ENCODE measurements at places on chromosomes 5 and 9.

DNA sequence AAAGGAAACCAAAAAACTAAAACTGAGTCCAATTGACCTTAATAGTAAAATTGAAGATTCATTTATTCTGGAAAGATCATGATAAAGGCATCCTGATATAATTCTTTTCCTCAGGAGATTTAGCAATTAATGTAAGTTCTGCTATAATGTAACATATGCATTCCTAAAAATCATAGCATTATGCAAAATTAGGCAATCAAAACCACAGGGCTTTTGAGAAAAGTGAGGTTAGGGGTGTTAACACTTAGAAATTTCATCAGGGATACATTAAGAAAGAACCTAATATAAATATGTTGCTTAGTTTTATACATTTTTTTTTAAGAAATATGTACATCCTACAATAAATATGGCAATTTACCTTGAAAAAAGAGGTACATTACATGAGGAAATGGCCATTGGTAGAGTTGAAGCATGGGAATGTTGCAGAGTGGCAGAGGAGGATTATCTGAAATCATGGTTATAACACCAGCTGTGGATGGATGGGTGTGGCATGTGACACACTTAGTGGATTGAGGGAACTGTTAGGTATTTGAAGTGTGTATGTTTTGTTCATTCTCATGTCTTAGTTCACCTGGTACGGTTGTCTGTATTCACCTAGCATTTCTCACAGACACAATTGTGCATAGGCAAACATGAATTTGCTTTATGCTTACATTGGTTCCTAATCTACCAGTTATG, 51.1 kb downstream of the CCNH start:
- DNase-seq = no peak

GRCh38 chr9:89428222-89428761, 69.6 kb downstream of the SEMA4D start:
- no peak for DNase-seq

- DNase-seq = no peak
Measured at GRCh38 chr5:170450061-170450669, 53.7 kb upstream of the KCNIP1 start.

- no peak for DNase-seq
Measured at GRCh38 chr5:169695025-169695625, 58.0 kb downstream of the DOCK2 start.

DNA sequence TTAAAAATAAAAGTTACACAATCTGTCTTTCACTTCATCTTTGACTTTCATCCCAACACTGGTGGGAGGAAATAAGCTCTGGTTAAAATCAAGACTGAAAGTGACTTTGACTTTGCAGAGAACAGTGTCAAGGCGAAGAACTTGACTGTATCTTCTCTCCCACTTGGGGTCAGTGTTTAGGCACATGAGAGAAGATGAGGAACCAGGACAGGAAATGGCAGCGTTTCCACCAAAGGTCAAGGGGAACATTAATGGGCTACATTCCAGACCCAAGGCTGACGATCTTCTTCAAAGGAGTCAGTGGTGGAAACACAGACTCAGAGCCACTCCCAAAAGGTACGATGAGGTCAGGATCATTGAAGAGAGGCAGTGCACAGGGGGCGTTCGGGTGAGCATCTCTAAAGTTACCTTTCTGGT, 409.5 kb downstream of the ARHGEF28 start:
- DNase-seq = no peak

DNA sequence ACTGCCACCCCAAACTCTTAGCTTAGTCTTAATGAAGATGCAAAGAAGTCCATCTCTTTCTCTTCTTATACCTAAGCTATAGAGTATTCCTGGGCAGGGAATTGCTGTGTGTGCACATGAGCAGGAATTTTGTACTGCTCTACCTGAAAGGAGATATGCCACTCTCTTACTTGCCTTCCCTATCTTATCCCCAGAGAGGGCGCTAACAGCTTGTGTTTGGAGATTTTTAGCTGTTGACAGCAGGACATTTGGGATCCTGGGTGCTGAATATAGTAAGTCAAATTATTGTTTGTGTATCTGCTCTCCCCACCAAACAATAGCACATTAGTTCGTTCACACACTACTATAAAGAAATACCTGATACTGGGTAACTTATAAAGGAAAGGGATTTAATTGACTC, 159.5 kb downstream of the GABRG2 start:
- no peak for DNase-seq

GRCh38 chr9:136225366-136225747, 20.3 kb downstream of the QSOX2 start:
- no peak for DNase-seq

DNA sequence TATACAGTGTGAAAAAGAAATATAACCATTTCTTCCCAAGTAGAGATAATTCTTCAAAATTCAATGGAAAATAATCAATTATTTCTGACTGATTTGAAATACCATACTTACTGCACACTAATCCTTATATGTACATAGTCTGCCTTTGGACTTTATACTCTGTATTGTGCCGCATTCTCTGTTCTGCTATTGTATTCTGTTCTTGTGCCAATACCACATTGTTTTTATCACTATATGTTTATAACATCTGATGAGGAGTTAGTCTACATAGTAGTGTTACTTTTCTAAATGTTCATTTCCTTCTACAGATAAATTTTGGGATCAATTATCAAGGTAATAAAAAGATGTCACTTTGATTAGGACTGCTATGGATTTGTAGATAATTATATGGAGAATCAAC, 16.7 kb upstream of the ZNF462 start:
- no peak for DNase-seq

DNA sequence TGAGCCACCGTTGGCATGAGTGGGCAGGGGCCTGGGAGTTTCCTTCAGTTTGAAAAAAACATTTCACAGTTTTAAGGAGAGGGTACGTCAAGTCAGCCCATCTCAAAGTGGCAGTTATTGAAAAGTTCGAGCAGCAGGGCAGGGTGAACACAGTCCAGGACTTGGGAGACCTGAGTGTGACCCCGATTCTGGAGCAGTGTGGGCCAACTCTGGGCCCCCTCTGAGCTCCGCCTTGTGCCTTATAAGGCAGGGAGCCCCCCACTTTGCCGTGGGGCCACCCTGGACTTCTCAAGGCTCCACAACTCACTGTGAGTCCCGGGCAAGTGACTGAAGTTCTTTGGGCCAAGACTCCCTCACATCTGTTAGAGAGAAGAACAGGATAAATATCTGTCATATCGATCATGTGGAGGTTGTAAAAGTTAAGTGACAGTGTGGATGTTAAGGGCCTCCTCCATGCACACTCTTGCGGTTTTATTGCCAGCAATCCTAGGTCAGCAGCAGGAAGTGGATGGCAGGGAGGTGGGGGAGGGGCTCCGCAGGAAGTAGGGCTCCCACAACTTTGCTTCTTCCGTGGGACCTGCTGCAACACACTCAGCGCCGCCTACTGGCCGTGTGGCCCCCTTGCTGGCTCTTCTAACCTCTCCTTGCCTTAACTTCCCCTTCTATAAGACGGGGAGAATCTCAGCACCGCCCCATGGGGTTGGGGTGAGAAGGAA, 38.4 kb downstream of the HRH2 start:
- DNase-seq = peak; percentile 87

GRCh38 chr5:56688402-56688801, 126.9 kb upstream of the MAP3K1 start:
- no peak for DNase-seq

DNA sequence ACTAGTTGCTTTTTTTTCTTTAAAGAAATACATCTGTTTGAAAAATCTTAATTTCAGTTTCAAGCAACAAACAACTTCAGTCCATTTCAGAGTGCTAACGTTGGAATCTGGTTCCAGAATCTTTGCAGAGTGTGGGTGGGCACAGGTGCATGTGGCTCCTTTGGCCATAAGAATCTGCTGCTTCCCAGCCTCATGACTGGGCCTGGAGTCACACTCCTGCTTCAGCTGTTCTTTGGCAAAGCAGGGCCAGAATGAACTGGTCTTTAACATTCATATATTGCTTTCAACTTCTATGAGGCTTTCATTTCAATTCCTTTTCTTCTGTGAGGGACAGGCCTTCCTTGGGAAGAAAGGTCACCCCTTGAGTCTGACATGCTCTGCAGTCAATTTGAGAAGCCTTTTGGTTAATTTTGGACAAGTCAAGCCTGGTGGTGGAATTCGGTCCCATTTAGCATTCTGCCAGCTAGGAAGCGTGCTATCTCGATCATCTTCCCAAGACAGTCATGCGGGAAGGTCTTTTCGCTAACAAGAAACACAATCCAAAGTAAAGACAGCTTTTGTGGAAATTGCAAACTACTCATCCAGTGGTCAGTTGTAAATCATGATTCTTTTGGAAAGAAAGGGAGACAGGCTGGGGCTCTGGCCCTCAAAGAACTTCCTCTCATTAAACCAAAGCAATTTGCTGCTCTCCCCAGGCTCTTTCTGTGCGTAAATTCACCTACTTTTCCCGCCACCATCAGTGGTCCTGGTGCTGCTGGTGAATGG, 55.2 kb downstream of the SLC1A3 start:
- DNase-seq = no peak

- no peak for DNase-seq
Measured at GRCh38 chr5:132059696-132060500, 557 bp upstream of the IL3 start.

- DNase-seq = no peak
Measured at GRCh38 chr5:97531549-97531948, 348.5 kb upstream of the RIOK2 start.

DNA sequence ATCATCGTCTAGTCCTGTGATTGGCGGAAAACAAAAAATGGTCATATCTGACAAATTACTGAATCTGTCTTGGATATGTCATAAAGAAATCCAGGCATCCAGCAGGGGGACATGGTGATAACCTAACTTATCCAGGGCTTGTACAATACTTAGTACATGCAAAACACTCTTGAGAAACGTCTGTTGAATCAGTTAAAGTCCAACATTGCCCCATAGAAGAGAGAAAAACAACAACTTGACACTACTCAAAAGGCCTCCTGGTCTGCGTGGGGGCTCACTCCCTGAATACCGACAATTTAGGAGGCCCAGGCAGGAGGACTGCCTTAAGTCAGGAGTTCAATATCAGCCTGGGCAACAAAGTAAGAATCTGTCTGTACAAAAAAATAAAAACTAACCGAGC, 217.5 kb downstream of the DCP2 start:
- no peak for DNase-seq

- no peak for DNase-seq
Measured at GRCh38 chr9:69976152-69976551, 67.5 kb upstream of the MAMDC2 start.

DNA sequence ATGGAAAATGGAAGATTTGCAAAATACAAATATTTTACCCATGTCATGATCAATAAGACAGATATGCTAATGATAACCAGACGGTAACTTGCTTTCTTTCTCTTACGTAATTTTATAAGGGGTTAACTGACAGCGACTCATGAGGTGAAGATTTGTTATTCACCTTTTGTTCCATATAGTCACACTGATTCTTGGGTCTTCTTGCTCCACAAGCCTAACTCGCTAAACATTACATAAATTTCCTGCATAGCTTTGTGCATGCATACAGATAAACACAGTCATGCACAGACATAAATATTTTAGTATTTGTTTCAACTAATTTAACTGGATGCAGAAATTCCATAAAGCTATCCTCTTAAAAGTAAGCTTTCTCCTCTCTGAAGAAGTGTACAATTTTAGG, 225.9 kb downstream of the VPS13A start:
- DNase-seq = no peak

- no peak for DNase-seq
Measured at GRCh38 chr9:99778308-99778707, 43.4 kb upstream of the NR4A3 start.

GRCh38 chr9:130331573-130331972, 66.0 kb downstream of the HMCN2 start:
- no peak for DNase-seq
